ENCODE measurements at places on chromosomes 6 and 20. TPM values are rescaled to one million over a fixed set of nuclear protein-coding genes. Genes with fewer than 3 reads are reported as not detected.
A peak's percentile ranks its signal among the peaks of the same experiment; 100 is the strongest.

The PRDM13 gene
- polyA plus RNA-seq, result not detected

DNA sequence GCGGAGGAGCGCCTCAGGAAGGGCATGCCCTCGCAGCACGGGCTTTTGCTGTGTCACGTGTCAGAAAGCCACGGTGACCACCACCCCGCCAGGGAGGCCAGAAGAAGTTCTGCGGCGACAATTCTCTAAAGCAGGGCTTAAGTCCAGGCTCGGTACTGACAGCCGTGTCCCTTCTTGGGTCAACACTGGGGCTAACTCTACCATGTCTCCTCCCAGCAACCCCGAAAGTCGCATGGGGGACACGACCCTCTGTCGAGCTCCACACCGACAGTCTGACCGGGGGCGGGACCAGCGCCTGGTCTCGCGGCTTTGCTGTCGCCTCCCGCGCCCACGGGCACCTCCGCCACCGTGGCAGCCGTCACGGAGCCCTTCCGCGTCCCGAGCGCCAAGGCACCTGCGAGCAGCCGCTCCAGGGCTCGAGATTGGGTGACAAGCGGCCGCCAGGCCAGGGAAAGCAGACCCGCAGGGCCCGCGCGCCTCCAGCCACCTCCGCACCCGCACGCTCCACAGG lies 534 bp downstream of the NANP start:
- no peaks in the 10 kb centered on the region for H3K36me3 ChIP-seq
- H3K27me3 ChIP-seq, result no peaks in the 10 kb centered on the region
- H3K4me3 ChIP-seq, result peak overlapping the region; percentile 96

GRCh38 chr6:141326426-141326825 lies 806.3 kb upstream of the GJE1 start:
- no peaks in the 10 kb centered on the region for H3K36me3 ChIP-seq
- H3K4me3 ChIP-seq, result no peak overlapping the region
- no peak overlapping the region for H3K27ac ChIP-seq
- H3K4me1 ChIP-seq, result no peaks in the 10 kb centered on the region
- no peaks in the 10 kb centered on the region for H3K27me3 ChIP-seq
- DNase-seq, result no peak

DNA sequence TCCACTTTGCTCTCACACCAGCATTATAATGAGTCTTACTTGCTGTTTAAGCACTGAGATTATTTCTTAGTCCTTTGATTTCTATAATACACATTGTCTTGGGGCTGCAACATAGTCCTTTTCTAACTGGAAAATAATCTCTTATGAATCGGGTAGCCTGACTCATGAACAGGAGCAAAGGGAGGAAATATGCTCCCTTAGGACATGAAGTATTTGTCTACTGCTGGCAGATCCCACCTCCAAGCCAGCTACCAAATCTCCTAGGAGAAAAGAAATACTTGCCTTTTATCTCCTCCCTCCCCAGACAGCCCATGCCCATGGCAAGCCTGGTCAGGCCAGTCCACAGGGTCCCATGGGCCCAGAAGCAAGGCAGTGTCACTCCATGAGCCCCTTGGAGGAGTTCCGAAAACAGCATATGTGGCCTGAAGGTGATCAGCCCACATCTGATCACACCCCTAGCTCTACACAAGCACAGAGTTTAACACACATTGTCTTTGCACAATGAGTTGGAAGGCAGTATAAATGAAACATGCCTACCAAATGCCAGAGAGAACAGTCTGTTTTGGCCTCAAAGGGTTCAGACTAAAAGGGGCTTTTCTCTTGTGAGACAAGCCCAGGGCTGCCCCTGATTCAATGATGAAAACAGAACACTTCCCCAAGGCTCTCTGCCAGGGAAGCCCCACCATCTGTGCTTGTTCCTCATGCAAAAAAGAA lies 37.1 kb upstream of the SLC4A11 start:
- no peak overlapping the region for H3K4me3 ChIP-seq
- no peaks in the 10 kb centered on the region for H3K4me1 ChIP-seq
- H3K27ac ChIP-seq, result no peak overlapping the region
- no peak for DNase-seq

DNA sequence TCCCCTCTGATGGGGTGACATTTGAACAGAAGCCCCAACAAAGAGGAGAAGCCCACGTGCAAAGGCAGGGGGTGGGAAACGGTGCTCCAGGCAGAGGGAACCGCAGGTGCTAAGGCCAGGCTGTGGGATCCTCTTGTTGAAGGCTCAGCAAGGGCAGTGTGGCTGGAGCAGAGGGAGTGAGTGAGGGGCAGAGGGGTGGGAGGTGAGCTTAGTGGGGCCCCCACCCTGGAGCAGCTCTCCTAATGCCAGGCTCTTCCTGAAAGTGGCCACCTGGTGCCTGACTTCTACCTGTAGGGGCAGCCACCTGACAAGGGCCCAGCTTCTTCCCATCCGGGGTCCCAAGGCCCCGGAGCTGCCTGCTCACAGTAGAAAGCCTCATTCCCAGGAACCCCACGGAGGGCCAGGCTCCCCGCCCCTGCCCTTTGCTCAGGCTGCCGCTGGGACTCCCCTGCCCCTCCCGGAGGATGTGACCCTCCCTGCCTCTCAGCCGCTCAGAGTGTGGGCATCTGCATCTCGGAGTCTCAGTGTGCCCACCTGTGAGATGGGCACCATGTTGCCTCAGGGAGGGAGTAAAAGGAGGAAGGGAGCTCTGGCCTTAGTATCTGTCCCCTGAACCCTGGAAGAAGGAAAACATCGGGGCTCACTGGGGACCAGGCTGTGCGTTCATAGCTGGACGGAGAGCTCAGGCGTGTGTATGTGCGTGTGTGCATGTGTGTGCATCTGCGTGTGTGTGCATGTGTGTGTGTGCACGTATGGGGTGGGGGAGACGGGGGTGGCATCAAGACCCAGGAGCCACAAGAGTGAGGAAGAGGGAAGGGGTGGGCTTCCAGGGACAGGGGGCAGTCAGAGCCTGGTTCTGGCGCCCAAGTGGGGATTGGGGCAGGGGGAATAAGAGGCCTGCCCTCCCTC lies 119.4 kb downstream of the CEBPB start:
- H3K27ac ChIP-seq, result peak overlapping the region; percentile 87
- H3K27me3 ChIP-seq, result no peaks in the 10 kb centered on the region
- no peak for DNase-seq
- no peak overlapping the region for H3K4me3 ChIP-seq
- H3K36me3 ChIP-seq, result no peaks in the 10 kb centered on the region

DNA sequence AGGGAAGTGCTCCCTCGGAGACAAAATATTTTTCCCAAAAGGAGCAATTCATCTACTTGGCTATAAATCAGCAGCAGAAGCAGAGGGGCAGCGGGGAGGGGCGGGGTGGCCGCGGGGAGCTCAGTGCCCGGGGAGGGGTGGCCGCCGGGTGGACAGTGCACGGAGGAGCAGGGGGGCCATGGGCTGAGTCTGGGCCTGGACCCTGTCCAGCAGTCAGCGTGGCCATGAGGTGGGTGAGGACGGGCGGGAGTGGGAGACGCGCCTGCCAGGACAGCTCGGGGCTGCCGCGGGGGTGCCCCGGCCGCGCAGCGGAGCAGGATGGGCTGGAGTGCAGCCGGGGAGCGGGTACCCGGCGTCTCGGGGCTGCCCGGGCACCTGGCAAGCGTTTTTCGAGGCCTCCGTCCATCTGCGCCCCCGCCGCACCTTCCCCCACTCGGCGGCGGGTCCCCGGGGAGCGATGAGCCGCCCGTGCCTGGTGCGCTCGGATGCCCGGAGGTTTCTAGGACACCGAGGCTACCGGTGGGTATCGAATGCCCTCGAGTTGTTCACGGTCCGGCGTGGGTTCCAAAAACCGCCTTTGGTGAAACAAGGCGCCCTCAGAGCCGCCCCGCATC lies 229.5 kb downstream of the THBS2 start:
- no peak overlapping the region for H3K27ac ChIP-seq
- no peak overlapping the region for H3K4me3 ChIP-seq
- no peaks in the 10 kb centered on the region for H3K36me3 ChIP-seq
- DNase-seq, result no peak
- no peaks in the 10 kb centered on the region for H3K4me1 ChIP-seq
- no peaks in the 10 kb centered on the region for H3K27me3 ChIP-seq
